Activated naive CD8-positive, alpha-beta T cell treated with anti-CD3 and anti-CD28 coated beads, Interleukin-2, amount 50 U/mL, for 24 hours (primary cell): ENCODE measurements at places on chromosomes 1 and 21.

GRCh38 chr21:42820616-42821465, 58.5 kb downstream of the WDR4 start:
- H3K27ac ChIP-seq, result no peak overlapping the region
- no peaks in the 10 kb centered on the region for H3K36me3 ChIP-seq
- no peak overlapping the region for H3K4me3 ChIP-seq
- DNase-seq, result no peak
- no peaks in the 10 kb centered on the region for H3K4me1 ChIP-seq

- H3K36me3 ChIP-seq, result no peaks in the 10 kb centered on the region
- no peaks in the 10 kb centered on the region for H3K27me3 ChIP-seq
- no peak for DNase-seq
- no peak overlapping the region for H3K27ac ChIP-seq
- H3K4me3 ChIP-seq, result no peak overlapping the region
Observed at GRCh38 chr1:203557390-203557789, 63.4 kb downstream of the OPTC start.

- no peak overlapping the region for H3K27ac ChIP-seq
- no peak for DNase-seq
- peaks cover 38% of the 10 kb centered on the region for H3K36me3 ChIP-seq
- no peaks in the 10 kb centered on the region for H3K27me3 ChIP-seq
- no peak overlapping the region for H3K4me3 ChIP-seq
Observed at GRCh38 chr21:29335720-29336119, 37.0 kb downstream of the BACH1 start.

DNA sequence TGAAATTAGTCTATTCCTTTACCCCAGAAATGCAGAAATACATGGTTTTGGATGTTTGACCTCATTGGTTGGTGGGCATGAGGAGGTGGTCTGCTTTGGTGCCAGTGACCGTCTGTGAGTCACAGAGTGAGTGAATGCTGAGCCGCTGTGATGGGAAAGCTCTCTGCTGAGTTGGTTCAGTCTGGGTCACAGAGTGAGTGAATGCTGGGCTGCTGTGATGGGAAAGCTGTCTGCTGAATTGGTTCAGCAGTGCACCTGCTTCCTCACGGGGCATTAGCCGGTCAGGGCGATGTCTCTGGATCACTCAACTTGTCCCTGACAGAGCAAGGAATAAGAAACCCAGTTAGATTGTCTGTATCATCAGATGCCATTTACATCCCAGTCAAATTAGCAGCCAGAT, 40.8 kb downstream of the ADARB1 start:
- H3K27ac ChIP-seq, result no peak overlapping the region
- H3K36me3 ChIP-seq, result peaks cover 10% of the 10 kb centered on the region
- DNase-seq, result no peak
- peaks cover 53% of the 10 kb centered on the region for H3K4me1 ChIP-seq

GRCh38 chr1:115144176-115144575, 54.9 kb upstream of the TSPAN2 start:
- H3K4me1 ChIP-seq, result peaks cover 5% of the 10 kb centered on the region
- H3K27ac ChIP-seq, result no peak overlapping the region
- H3K4me3 ChIP-seq, result no peak overlapping the region
- H3K27me3 ChIP-seq, result peaks cover 26% of the 10 kb centered on the region

- peaks cover 47% of the 10 kb centered on the region for H3K4me1 ChIP-seq
- no peaks in the 10 kb centered on the region for H3K27me3 ChIP-seq
- peaks cover 7% of the 10 kb centered on the region for H3K36me3 ChIP-seq
- no peak overlapping the region for H3K27ac ChIP-seq
- no peak for DNase-seq
- H3K4me3 ChIP-seq, result no peak overlapping the region
Observed at GRCh38 chr1:15852036-15852827, 4.7 kb downstream of the SPEN start.

GRCh38 chr1:162385702-162386101, 4.2 kb downstream of the C1orf226 start:
- H3K4me3 ChIP-seq, result no peak overlapping the region
- H3K4me1 ChIP-seq, result peaks cover 5% of the 10 kb centered on the region
- peaks cover 4% of the 10 kb centered on the region for H3K27me3 ChIP-seq
- DNase-seq, result no peak

- DNase-seq, result no peak
- H3K27ac ChIP-seq, result no peak overlapping the region
- no peaks in the 10 kb centered on the region for H3K4me1 ChIP-seq
Observed at GRCh38 chr21:44603109-44603875, 2.9 kb downstream of the KRTAP10-7 start.

GRCh38 chr1:201229771-201230635, 39.4 kb downstream of the IGFN1 start:
- H3K27me3 ChIP-seq, result peaks cover 24% of the 10 kb centered on the region
- H3K4me3 ChIP-seq, result no peak overlapping the region
- no peak overlapping the region for H3K27ac ChIP-seq
- H3K36me3 ChIP-seq, result no peaks in the 10 kb centered on the region
- H3K4me1 ChIP-seq, result no peaks in the 10 kb centered on the region
- DNase-seq, result no peak

GRCh38 chr1:27455139-27455811, 34.7 kb downstream of the WASF2 start:
- H3K4me1 ChIP-seq, result peaks cover 43% of the 10 kb centered on the region
- H3K27me3 ChIP-seq, result no peaks in the 10 kb centered on the region
- peak overlapping the region; percentile 41 for H3K4me3 ChIP-seq
- H3K36me3 ChIP-seq, result peaks cover 10% of the 10 kb centered on the region

DNA sequence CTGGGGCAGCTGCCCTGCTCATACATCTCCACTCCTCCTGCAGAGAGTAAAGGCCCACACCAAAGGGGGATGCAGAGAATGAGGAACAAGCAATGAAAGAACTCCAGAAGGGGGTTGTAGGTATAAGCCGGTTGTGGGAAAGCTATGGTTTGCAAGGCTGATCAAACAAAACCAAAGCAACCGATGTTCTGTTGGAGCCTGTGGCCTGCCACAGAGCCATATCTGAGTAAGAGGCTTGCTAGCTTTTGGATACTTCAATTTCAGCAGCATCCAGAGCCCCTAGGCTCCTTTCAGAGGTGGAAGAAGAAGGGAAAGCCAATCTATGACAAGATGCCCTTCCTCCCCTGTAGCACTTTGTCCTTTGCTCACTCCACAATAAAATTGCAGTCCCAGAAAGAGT, 163.2 kb downstream of the RRAGC start:
- no peaks in the 10 kb centered on the region for H3K36me3 ChIP-seq
- H3K4me1 ChIP-seq, result no peaks in the 10 kb centered on the region
- no peak overlapping the region for H3K4me3 ChIP-seq
- no peak for DNase-seq

- H3K27me3 ChIP-seq, result no peaks in the 10 kb centered on the region
- no peaks in the 10 kb centered on the region for H3K4me1 ChIP-seq
- no peaks in the 10 kb centered on the region for H3K36me3 ChIP-seq
Observed at GRCh38 chr1:186978596-186979556, 150.1 kb downstream of the PLA2G4A start.

DNA sequence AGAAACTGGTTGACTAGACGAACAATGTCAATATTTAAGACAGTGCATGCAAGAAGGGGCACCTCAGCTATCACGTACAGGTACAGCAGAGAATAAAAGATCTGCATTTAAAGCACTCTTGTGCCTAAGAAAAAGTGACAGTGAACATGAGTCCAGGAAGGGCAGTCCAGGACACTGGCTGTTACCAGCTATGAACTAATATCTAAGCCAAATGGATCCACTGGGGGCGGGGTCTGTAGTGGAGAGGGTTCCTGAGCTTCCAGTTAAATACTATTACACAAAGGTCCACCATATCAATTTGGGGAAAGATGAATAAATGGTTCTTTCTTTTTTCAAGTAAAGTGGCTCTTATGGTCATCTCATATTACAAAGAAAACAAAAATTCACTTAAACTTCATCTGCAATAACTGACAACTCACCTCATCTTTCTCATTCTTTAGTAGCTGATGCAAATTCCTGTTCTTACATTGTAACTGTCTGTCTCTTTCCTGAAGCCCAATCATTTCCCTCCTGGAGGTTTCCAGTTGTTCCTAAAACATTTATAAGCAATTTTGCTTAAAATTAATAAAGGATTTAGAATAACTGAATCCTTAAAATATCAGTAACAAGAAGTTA, 24.5 kb downstream of the SSX2IP start:
- no peak overlapping the region for H3K4me3 ChIP-seq
- H3K36me3 ChIP-seq, result peaks cover 7% of the 10 kb centered on the region
- no peaks in the 10 kb centered on the region for H3K27me3 ChIP-seq
- no peak overlapping the region for H3K27ac ChIP-seq

GRCh38 chr1:78620666-78621065, 418 bp downstream of the IFI44L start:
- H3K4me3 ChIP-seq, result peak overlapping the region; percentile 89
- H3K27ac ChIP-seq, result peak overlapping the region; percentile 94
- peaks cover 21% of the 10 kb centered on the region for H3K36me3 ChIP-seq
- no peak for DNase-seq
- peaks cover 70% of the 10 kb centered on the region for H3K4me1 ChIP-seq

- no peak overlapping the region for H3K27ac ChIP-seq
- DNase-seq, result no peak
- peaks cover 9% of the 10 kb centered on the region for H3K27me3 ChIP-seq
- H3K36me3 ChIP-seq, result no peaks in the 10 kb centered on the region
Observed at GRCh38 chr1:152000964-152001630, 7.4 kb upstream of the S100A10 start.

- H3K4me1 ChIP-seq, result no peaks in the 10 kb centered on the region
- H3K36me3 ChIP-seq, result no peaks in the 10 kb centered on the region
Observed at GRCh38 chr1:100344774-100345173, 7.5 kb upstream of the CDC14A start.

- H3K27ac ChIP-seq, result peak overlapping the region; percentile 95
- peaks cover 99% of the 10 kb centered on the region for H3K4me1 ChIP-seq
- H3K36me3 ChIP-seq, result peaks cover 85% of the 10 kb centered on the region
- DNase-seq, result peak; percentile 36
- peak overlapping the region; percentile 95 for H3K4me3 ChIP-seq
Observed at GRCh38 chr1:24954631-24955030, 24.6 kb upstream of the RUNX3 start.

DNA sequence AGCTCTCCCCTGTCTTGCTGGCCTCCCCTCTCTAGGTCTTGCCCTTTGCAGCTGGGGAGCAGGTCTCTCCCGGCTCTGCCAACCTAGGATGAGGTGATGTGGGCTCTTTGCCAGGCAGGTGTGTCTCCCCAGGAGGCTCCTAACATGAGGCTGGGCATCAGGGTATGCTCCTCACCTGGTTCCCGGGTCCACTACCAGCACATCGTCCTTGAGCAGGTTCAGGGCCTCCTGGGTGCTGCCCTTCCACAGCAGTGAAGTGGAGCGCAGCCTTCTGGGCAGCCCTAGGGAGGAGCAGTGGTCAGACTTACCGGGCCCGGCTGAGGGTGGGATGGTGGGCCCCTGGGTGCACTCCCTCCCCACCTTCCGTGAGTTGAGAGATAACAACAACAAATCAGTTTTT, 17.5 kb downstream of the LACTBL1 start:
- H3K36me3 ChIP-seq, result no peaks in the 10 kb centered on the region
- H3K27me3 ChIP-seq, result peaks cover 39% of the 10 kb centered on the region

DNA sequence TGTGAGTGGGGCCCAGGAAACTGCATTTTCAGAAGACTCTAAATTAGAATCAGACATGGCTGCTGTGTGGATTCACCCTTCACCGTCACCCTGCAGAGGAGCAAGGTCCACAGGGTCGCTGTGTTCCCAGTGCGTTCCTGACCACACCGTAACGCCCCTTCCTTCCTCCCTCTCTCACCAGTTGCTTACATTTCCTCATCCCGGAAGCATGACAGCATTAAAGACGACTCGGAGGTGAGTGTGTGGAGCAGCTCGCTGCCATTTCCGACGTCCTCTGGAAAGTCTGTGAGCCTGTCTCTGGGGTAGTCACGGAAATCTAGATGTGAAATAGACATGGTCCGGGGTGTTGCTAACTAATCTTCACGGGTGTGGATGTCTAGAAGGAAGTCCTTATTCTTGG, 45.9 kb downstream of the FAAP20 start:
- no peak overlapping the region for H3K27ac ChIP-seq
- peak; percentile 42 for DNase-seq
- peaks cover 17% of the 10 kb centered on the region for H3K4me1 ChIP-seq
- H3K4me3 ChIP-seq, result no peak overlapping the region

- H3K36me3 ChIP-seq, result no peaks in the 10 kb centered on the region
- no peak overlapping the region for H3K27ac ChIP-seq
- peaks cover 20% of the 10 kb centered on the region for H3K4me1 ChIP-seq
- H3K4me3 ChIP-seq, result no peak overlapping the region
- DNase-seq, result no peak
Observed at GRCh38 chr1:214404571-214405213, 123.7 kb downstream of the SMYD2 start.

DNA sequence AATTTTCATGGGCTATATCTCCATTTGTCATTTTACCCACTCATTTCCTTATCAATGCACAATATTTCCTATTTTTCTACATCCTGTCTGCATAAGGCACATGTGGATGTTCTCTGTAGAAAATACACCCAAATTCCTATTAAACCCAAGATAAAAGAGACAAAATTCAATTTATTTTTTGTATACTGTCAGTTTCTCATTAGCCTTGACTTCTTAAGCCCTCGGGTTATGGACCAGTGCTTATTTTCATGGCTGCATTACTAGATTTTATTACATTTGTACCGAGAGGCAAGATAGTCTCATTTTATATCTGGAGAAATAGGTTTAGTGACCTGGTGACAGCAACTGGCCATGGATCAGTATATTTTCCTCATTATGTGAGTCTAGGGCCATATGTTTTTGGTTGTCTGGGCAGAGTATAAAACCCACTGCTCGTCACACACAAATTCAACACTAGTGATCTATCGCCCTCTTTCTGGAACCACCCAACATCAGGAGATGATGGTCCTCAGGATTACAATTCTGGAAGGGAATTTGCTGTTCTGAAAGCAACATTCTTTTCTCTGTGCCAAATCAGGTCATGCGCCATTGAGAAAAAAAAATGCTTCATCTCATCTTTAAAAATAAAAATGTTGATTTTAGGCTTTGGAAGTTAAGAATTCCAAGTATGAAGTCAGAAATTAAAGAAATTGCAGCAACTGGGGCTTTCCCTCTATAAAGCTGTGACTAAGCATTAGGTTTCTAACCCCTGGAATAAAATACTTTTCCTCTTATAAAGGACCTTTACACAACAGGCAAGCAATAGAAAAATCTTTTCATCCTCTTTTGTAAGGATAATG, 81.4 kb downstream of the ASTN1 start:
- H3K27ac ChIP-seq, result no peak overlapping the region
- no peaks in the 10 kb centered on the region for H3K36me3 ChIP-seq

DNA sequence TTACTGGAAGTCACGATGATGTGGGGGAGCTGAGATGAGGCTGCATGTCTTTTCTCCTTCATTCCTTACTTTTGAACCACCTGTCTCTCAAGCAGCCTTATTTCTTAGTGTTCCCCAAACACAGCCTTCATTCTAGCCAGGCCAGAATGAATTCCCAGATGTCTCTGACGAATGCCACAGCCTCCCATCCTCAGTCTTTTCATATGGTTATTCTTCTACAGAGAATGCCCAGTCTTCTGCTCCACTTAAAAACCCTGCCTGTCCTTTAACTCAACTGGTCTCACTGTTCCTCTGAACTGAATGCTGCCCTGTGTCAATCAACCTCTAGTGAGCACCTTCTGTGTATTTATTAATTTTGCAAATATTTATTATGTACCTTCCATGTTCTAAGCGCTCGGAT, 156.2 kb downstream of the PLA2G4A start:
- no peaks in the 10 kb centered on the region for H3K27me3 ChIP-seq
- no peaks in the 10 kb centered on the region for H3K4me1 ChIP-seq
- no peak overlapping the region for H3K27ac ChIP-seq
- no peak for DNase-seq
- no peak overlapping the region for H3K4me3 ChIP-seq
- no peaks in the 10 kb centered on the region for H3K36me3 ChIP-seq
